ENCODE measurements at places on chromosomes 2 and 18.

DNA sequence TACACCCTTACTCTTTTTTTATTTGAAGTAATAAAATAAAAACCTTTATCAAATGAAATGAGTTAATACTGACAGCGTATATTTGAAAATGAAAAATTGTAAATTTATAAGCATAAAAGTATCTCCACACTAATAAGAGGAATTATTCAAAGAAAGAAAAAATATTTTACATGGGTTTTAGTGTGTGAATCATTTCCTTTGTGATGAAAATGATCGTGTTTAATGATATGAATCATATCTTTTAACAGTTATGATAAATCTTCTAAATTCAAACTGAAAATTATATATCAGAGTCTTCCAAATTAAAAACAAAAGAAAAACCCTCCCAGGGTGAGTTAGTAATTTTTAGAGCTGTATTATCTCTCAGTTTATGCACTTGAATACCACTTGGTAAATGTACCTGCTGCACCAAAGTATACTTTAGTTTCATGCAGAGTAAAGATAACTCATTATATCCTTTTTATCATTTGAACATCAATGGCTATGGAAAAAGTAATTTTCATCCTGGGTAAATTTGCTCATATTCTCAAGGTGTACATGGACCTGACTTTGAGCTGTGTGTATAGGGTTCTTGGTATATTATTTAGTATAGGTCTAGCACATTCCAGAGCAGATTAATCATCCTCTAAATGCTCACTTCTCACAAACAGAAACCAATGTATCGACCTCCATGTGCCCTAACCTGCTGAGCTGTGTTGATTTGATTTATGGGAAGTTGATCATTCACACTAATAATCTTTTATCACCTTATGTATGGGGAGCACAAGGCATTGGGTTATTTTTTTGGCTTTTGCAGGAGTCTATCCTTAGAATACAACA, 98.7 kb upstream of the VWC2L start:
- no peak for DNase-seq

- no peak for DNase-seq
These were observed 14.0 kb upstream of the TNS1 start for GRCh38 chr2:218016810-218017209.

DNA sequence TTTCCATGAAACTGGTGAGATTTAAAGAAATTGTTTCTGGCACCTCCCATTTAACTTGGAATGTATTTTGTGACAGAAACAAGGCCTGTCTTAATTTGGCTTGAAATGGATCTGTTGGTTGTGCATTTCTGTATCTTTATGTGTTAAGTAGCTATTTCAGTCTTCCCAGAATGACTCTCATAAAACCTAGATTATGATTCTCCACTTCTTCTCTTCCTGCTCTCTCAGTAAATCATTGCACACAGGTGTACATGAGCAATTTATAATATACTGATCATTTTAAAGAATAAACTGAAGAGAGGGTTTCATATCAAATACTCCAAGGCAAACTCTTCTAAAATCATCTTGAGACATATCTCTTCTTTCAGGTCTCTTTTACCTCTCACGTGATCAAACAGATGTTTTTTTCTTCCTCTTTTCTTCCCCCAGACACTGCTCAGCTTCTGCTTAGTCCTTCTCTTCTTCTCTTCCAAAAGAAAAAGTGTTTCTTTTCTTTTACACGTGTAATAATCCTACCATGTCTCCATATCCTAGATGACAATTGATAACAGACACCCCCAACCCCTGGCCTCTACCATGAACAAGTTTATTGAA, 112.0 kb downstream of the PPP1R1C start:
- DNase-seq, result no peak

DNA sequence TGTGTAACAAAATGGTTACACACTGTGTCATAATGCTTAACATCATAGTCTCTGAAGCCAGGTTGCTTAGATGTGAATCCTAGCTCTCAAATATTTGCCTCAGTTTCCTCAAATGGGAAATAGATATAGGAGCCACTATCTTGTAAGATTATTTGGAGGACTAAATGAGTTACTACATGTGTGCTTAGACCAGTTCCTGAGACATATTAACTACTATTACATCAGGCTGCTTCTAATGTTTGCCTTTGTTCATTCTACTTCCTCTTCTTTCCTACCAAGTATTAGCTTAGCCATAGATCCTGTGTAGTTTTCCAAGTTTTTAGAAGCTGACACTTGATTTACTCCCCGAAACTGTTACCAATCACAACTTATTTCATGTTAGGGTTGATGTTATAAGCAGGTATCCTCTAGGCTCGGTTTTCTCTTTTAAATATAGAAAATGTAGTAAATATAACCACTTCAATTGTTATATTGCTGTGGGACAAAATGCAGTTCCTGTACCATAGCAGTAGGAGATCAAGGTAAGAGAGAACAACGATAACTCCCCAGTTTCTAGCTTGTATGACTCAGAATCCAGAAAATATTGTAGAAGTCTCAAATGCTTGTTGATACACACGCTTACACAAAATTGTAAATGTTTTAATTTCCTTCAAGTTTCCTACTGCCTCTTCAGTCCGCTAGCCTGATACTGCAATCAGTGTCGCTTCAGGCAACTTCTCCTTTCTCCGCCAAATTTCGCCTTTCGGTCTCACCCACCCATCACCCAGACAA, 751 bp upstream of the DNAJC10 start:
- no peak for DNase-seq

DNA sequence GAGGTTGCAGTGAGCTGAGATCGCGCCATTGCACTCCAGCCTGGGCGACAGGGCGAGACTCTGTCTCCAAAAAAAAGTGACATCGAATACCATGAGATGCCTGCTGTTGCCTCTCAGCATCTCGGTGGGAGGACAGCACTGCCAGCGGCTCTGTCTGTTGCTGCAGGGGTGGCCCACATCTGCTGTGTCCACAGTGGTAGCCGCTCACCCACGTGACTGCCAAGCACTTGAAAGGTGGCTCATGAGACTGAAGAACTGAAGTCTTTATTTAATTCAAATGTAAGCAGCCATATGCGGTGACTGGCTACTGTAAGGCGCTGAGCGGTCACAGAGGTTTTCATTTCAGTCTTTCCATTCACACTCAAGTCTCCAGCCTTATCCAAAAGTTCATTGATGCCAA, 25.8 kb downstream of the IMPA2 start:
- DNase-seq, result no peak

DNA sequence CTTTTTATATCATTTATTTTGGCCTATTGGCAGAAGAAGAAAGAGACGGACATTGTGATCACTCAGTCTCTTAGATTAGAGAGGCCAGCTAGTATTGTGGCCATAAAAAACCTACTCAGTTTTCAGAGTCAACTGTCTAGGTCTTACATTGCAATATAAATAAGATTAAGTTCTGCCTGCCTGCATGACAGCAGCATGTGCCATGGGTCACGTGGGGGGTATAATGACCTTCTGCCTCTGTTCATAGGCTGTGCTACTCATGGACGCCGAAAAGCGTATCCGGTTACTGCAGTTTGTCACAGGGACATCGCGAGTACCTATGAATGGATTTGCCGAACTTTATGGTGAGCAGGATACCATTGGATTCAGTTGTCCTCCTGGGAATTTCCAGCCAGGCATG, 238.5 kb downstream of the ALPK2 start:
- DNase-seq, result no peak

GRCh38 chr2:48227617-48228344, 302.2 kb upstream of the STON1 start:
- DNase-seq, result peak; percentile 8

DNA sequence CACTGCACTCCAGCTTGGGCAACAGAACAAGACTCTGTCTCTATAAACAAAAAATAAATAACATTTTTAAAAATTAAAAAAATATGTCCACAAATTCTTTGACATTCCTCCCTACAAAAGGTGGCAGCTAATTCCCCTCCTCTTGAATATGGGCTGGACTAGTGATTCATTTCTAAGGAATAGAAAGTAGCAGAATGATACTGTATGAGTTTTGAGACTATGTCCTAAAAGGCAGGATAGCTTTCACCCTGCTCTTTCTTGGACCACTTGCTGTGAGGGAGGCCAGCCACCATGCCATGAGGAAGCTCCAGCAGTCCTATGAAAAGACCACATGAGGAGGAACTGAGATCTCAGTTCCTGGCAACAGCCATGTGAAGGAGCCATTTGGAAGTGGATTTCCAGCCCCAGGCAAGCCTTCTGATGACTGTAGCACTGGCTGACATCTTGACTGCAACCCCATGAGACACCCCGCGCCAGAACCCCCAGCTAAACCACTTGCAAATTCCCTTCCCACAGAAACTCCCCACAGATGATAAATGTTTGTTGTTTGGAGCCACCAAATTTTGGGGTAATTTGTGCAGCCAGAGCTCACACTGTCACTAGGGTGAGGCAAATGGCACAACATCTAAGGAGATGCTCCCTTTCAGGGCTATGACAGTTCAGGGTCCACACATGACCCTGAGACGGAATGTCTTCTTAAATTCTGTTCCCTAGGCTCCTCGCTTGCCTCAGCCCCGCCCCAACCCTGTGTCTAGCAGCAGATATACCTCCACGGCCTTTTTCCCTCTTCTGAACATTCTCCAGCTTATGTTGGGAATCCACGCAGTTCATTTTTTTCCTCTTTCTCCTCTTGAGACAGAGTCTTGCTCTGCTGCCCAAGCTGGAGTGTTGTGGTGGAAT, 17.1 kb upstream of the ATOH8 start:
- DNase-seq, result no peak

DNA sequence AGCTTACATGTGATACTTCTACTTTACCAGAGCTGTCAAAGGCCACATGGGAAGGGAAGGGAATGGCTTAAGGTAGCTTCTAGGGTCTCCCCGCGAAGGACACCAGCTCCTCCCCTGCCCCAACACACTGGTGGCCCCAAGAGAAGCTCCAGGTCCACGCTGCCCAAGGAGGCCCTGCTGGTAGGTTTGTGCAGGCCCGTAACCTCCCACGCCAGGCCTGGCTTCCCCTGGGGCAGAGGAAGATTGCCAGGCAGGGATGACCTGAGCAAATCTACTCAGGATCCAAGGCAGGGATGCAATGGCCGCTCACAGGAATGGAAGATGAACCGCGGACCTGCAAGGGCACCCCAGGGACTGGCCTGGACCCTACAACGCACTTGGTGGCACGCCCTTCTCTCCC, 205.1 kb downstream of the MGAT5 start:
- DNase-seq, result no peak

DNA sequence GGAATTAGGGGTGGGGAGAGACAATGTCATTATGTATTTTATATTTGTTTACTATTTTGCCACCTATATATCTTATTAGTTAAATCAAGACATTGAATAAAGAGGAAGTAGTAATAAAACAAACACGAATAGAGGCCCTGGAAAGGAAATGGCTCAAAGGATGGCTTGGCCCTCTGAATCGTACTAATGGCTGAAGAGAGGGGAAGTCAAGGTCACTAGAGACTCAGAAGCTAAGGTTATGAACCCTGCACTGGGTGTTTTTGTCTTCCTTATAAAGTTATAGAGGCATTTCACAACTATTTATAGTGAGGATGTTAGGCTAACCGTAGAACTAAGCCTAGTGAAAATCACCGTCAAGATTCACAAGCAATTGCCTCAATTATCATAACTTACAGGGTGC, 685.9 kb downstream of the ARHGAP15 start:
- DNase-seq, result no peak

DNA sequence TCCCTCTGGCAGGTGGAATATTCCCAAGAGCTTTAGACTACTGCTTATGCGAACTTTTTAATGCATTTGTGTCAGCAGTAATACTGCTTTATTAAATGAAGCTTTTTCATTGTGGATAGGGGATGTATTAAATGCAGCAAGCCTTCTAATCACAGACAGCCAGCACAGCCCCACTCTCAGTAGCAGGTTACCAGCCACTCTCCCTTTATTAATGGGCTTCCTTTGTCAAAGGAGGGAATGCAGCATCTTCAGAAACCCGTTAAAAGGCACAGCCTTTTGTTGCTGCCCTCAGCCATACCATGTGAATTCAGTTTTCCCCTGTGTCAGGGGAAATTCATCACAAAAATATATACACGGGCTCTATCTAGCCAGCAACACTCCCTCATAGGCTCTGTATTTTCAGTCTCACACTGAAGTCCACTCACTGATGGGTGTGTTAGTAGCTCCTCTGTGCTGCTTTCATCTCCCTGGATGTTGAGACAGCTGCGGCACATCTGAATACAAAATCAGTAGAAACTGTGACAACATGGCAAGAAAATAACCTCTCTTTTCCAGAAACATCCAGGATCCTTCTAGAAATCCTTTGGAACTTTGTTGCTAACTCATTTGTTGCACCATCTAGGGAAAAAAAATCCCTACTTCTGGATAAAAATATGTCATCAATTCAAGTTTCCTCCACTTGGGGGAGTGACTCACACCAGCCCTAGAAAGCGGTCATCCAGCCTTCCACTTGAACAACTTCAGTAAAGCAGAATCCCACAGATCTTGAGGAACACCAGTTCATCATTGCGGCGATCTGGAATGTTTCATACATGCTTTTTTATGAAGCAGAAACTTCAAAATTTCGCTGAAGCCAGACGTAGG, 48.4 kb downstream of the LRRTM1 start:
- no peak for DNase-seq

GRCh38 chr18:79395761-79396404, at the start of gene NFATC1:
Gene NFATC1 (plus strand): TSS chr18:79395930. CDS start chr18:79396225, 295 bp downstream.
- peak; percentile 84 for DNase-seq

DNA sequence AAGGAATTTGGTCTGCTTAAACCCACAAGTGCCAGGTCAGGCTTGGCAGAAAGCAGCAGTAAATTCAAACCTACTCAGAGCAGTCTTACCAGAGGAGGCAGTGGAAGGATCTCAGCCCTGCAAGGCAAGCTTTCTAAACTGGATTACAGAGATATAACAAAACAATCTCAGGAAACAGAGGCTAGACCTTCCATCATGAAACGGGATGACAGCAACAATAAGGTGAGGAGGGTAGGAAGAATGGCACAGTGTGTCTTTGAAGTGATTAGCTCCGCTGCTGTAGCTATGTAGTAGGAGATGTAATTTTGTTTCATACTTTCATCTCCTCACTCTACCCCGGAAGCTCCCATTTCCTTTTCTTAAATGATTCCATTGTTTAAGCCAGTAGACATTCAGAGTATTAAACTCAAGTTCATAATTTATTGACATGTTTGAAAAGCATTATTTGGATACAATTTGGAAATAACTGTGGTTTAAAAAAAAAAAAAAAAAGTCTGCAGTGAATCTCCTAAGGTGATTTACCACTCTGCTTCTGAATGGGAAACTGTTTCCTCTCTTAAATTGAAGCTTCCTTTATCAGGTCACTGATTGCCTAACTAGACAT, 29.4 kb upstream of the DYSF start:
- no peak for DNase-seq

GRCh38 chr2:236867441-236868260, 218.0 kb upstream of the COPS8 start:
- DNase-seq, result no peak

- DNase-seq, result peak; percentile 64
These were observed 43.5 kb upstream of the LMAN1 start for GRCh38 chr18:59402432-59403090.
